ENCODE measurements at places on chromosomes 1 and 21. TPM values are rescaled to one million over a fixed set of nuclear protein-coding genes. Genes with fewer than 3 reads are reported as not detected.

DNALI1 gene
- total RNA-seq, result not detected

DCST1 gene
- total RNA-seq, result 0.05 TPM

PAX7 gene
- total RNA-seq, result 0.85 TPM

LDLRAD1 gene
- not detected for total RNA-seq

RAB3B gene
- total RNA-seq, result 4.3 TPM

ADARB1 gene
- 8.4 TPM for total RNA-seq

ATAD3C gene
- not detected for total RNA-seq

FTCD gene
- not detected for total RNA-seq

TEX38 gene
- total RNA-seq, result not detected

NBPF3 gene
- total RNA-seq, result 5.9 TPM

PRDM2 gene
- 8.0 TPM for total RNA-seq

SLFNL1 gene
- total RNA-seq, result 0.02 TPM

BMP8A gene
- 0.07 TPM for total RNA-seq

NBPF4 gene
- 0.08 TPM for total RNA-seq

TMEM50B gene
- 10.0 TPM for total RNA-seq

SPRR2F gene
- not detected for total RNA-seq

FNDC5 gene
- total RNA-seq, result 0.20 TPM

TRNP1 gene
- total RNA-seq, result 300 TPM

DNAI4 gene
- total RNA-seq, result 0.34 TPM

C1orf56 gene
- total RNA-seq, result 7.1 TPM

SERPINC1 gene
- total RNA-seq, result 0.07 TPM
